T-helper 9 cell (primary cell): ENCODE measurements at places on chromosomes 1 and 21.

DNA sequence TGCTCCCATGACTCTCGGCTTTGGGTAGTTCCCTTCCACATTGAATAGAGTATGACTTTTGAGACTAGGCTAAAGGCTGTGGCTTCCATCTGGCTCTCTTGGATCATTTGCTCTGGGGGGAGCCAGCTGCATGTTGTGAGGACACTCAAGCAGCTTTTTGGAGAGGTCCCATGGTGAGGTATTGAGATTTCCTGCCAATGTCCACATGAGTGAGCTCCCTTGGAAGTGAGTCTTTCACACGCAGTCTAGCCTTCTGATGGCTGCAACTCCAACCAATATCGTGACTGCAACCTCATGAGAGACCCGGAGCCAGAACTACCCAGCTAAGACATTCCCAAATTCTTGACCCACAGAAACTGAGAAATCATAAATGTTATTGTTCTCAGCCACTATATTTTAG lies 127.7 kb upstream of the KAZN start:
- no peak for DNase-seq

- DNase-seq, result no peak
Observed at GRCh38 chr1:7509598-7509997, 261.5 kb upstream of the VAMP3 start.

DNA sequence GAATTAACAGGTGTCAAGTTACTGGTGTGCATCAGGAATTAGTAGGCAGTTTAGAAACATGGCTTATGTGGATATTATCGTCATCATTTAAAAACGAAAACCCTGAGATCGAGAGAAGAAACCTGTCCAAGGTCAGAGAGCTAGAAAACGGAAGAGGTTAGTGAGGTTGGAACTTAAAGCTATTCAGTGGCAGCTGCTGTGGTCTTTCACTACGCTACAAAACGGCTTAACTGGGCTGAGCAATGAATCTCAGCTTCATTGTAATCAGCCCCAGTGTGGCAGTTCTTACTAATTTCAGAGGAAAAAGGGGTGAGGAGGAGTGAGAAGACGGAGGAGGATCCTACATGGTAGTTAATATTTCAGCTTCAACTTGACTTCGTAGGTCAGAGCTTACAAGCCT lies 77.9 kb downstream of the DAB1 start:
- no peak for DNase-seq

- peak; percentile 65 for DNase-seq
Observed at GRCh38 chr1:36150296-36151133, 1.2 kb upstream of the TRAPPC3 start.

DNA sequence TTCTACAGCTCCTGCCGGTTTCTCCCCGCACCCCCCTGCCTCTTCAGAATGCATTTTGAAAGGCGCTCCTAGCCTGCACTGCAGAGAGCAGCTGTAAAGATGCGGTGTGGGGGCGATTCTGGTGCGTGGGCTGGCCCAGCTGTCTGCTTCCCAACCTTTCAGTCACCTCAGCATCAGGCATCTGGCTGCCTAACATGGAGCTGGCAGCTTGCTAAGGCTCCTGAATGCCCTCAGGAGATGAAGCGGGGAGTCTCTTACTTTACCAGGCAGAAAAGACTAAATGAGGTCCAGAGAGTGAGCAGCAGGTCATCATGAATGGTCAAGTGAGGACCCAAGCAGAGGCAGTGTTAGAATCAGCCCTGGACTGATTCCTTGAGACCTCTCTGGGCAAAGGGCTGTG lies 8.7 kb downstream of the IER5 start:
- no peak for DNase-seq

- DNase-seq, result no peak
Observed at GRCh38 chr1:207752456-207752998, 673 bp downstream of the CD46 start.

GRCh38 chr1:35554266-35555211 lies 2.7 kb downstream of the KIAA0319L start:
- no peak for DNase-seq

- DNase-seq, result no peak
Observed at GRCh38 chr1:205028390-205028789, 14.6 kb upstream of the CNTN2 start.

DNA sequence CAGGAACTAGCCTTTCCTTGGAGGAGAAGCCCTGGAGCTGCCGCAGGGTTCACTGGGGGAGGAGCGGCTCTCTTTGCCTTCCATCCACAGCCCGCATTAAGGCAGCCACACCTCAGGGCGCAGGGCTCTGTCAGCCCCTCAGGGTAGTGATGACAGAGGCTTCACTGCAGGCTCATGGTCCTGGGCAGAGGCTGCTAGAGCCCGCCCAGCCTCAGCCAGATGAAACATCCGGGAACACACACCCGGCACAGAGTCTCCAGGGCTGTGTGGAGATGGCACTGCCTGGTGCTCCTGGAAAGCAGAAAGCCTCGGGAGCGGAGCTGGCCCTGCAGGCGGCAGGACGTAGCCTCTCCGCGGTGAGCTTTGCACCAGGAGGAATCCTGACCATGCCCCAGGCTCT lies 29.4 kb upstream of the PEX10 start:
- DNase-seq, result no peak

DNA sequence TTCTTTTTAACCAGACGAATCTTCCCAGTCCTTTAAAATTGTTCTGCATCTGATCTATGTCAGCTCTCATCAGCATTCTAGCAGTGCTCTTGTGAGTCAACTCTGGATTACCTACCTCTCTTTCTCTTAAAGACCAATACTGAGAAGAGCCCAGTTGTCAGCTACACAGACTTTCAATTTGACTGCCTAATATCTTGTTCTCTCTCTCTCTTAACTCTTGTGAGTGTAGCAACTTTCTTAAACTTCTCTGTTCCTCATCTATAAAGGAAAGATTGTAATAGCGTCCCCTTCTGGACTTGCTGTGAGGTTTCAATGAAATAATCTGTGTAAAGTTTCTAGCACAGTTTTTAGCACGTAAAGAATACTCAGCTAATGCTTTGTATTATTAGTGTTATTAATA lies 499.3 kb upstream of the ADAMTS5 start:
- no peak for DNase-seq

DNA sequence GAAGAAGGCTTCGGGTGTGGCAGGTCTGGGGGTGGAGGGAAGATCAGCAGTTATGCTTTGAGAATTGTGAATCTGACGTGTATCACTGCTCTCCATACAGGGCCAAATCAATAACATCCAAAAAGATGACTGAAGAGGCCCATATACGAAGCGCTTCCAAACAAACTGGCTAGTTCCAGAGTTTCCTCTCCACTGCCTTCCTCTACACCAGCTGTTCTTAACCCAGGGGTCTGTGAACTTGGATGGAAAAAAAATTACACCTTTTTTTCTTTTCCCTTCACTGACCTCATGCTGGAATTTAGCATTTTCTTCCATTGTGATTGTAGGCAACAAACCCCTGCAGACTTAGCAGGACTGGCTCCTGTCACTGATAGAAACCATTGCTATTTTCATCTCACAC lies 77.1 kb upstream of the NBL1 start:
- DNase-seq, result no peak

DNA sequence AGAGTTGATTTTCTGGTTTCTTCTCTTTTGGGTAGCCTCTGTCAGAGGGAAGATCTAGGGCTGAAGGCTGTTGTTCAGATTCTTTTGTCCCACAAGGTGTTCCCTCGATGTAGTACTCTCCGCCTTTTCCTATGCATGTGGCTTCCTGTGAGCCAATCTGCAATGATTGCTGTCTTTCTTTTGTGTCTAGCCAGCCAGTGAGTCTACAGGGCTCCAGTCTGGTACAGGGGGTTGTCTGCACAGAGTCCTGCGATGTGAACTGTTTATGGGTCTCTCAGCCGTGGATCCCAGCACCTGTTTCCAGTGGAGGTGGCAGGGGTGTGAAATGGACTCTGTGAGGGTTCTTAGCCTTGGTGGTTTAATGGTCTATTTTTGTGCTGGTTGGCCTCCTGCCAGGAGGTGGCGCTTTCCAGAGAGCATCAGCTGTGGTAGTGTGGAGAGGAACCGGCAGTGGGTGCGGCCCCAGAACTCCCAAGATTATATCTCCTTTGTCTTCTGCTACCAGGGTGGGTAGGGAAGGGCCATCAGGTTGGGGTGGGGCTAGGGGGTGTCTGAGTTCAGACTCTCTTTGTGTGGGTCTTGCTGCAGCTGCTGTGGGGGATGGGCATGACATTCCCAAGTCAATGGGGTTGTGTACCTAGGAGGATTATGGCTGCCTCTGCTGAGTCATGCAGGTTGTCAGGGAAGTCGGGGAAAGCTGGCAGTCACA lies 81.3 kb upstream of the C21orf91 start:
- no peak for DNase-seq
